ENCODE measurements at places on chromosomes 11 and 22.

- H3K4me3 ChIP-seq: no peak overlapping the region
- H3K36me3 ChIP-seq: no peaks in the 10 kb centered on the region
Observed at GRCh38 chr11:71532036-71532610, 5.1 kb downstream of the KRTAP5-7 start.

DNA sequence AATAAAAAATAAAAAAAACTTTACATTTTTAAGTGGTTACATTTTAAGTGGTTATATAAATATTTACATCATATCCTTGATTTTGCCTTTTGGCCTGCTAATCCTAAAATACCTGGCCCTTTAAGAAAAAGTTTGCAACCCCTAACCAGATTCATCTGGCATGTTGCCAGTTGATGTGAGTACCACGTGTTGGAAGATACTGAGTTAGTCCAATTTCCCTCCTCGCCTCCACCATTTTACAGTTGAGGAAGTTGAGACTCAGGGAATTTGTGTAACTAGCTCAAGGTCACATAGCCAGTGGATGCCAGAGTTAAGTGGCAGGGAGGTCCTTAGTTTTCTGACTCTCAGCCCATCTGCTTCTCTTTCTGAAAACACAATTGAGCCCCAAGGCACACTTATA, 5.1 kb downstream of the ELF5 start:
- H3K4me1 ChIP-seq: no peaks in the 10 kb centered on the region
- no peak overlapping the region for H3K27ac ChIP-seq
- H3K4me3 ChIP-seq: no peak overlapping the region
- no peaks in the 10 kb centered on the region for H3K27me3 ChIP-seq
- no peaks in the 10 kb centered on the region for H3K36me3 ChIP-seq
- DNase-seq: no peak

DNA sequence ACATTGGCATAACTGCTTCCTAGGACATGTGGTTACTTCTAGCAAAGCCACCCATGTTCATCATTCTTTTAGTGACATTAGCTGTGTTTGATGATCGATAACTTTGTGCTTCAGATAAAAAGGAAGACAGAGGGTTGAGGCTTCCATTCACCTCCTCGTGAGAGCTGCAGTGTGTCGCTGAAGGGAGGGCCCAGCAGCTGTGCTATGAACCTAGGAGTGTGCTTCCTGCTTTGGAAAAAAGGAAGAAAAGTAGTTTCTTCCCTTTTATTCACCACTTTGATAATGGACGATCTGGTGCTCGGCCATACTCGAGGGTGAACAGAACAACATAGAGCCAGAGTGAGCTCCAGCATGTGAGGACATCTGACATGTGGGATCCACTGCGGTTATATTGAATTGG, 6.1 kb upstream of the RFPL2 start:
- no peak for DNase-seq
- H3K4me1 ChIP-seq: no peaks in the 10 kb centered on the region
- H3K27me3 ChIP-seq: no peaks in the 10 kb centered on the region
- no peak overlapping the region for H3K27ac ChIP-seq

DNA sequence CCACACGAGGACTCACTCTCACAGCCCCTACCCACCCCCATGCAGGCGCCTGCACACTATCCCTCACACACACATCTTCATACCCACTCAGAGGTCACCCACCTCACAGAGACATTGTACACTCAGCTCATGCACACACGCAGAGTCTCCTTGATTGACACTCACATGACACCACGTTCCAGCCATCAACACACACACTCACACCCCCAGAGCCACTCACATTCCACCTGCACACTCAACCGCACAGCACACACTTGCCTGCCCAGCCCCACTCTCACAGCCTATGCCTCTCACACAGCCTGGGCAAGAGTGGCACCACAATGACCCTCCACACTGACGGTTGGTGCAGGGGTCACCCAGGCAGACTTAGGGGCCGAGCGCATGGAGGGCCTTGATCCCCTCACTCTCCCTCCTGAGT, 2.2 kb downstream of the SPI1 start:
- no peak for DNase-seq
- H3K4me3 ChIP-seq: no peak overlapping the region
- no peaks in the 10 kb centered on the region for H3K36me3 ChIP-seq
- no peak overlapping the region for H3K27ac ChIP-seq
- no peaks in the 10 kb centered on the region for H3K4me1 ChIP-seq
- H3K27me3 ChIP-seq: no peaks in the 10 kb centered on the region

- H3K4me3 ChIP-seq: no peak overlapping the region
- no peak for DNase-seq
- no peaks in the 10 kb centered on the region for H3K36me3 ChIP-seq
- no peaks in the 10 kb centered on the region for H3K27me3 ChIP-seq
- 0 out of 2 replicates have a peak, but pooled peaks cover 5% of the 10 kb centered on the region for H3K4me1 ChIP-seq
Observed at GRCh38 chr11:110763249-110764011, 51.2 kb upstream of the ARHGAP20 start.

DNA sequence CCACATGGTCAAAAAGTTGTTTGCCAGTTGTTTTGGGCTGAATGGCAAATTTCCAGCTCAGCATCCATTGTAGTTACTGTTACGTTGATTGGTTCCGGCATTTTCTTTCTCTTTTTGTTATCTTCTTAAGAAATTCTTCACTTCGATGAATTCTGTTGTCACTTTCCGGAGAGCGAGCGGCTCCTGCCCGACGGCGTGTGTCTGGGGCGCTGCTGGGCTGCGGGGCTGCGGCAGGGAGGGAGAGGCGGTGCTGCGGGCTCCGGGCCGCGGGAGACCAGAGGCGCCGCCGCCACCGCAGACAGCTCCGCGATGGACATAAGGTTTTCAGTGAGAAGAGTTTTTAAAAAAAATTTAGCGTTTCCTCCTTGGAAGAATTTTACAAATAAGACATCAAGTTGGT, 117.4 kb downstream of the RRM1 start:
- H3K27me3 ChIP-seq: no peaks in the 10 kb centered on the region
- peak; percentile 48 for DNase-seq
- no peak overlapping the region for H3K27ac ChIP-seq
- H3K36me3 ChIP-seq: no peaks in the 10 kb centered on the region
- peak overlapping the region; percentile 19 for H3K4me3 ChIP-seq

DNA sequence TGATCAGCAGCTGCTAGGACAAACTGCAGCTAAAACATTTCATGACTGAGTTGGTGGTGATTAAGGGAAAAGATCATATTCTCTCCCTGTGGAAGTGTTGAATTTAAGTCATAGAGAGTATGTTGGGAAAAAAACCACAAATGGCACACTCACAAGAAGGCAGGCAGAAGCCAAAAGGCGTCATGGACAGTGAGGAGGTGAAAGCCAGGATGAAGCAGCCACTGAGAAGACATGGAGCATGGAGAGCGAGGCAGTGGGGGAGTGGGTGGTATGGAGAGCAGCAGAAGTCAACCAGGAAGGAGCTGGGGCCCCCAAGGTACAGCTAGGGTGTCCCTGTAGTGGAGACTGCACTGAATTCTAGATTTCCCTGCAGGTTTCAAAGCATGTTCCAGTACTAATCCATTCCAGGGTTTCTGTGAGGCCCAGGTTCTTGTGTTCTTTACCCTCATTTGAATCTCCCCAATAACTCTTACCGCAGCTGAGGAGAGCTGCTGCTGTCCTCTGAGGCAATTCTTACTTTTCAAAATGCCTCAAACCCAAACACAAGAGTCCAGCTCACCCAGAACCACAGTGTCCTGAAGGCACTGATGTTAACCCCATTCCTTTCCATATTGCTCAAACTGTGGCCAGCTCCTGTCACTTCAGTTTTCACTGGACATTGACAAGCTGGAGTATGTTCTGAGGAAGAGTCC, 191.8 kb upstream of the E2F8 start:
- DNase-seq: no peak
- H3K4me3 ChIP-seq: no peak overlapping the region
- no peak overlapping the region for H3K27ac ChIP-seq
- H3K27me3 ChIP-seq: no peaks in the 10 kb centered on the region
- H3K36me3 ChIP-seq: no peaks in the 10 kb centered on the region

DNA sequence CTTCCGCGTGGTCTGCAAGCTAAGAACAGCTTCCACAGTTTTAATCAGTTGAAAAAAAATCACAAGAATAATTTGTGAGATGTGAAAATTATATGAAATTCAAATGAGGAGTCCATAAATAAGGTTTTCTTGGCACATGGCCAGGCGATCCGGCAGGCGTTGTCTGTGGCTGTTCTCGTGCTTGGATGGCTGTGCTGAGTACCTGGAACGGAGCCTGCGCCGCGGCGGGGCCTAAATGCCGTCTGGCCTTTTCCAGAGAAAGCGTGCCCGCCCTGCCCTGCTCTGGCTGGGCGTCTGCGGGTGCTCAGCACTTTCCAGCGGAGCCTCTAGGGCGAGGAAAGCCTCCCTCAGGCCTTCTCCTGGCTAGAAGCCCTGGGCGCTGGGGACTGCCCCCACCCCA, 41.8 kb downstream of the OSBPL5 start:
- no peak overlapping the region for H3K27ac ChIP-seq
- peaks cover 8% of the 10 kb centered on the region for H3K36me3 ChIP-seq
- H3K4me1 ChIP-seq: no peaks in the 10 kb centered on the region
- H3K27me3 ChIP-seq: no peaks in the 10 kb centered on the region

GRCh38 chr11:43123443-43123842, 188.4 kb upstream of the API5 start:
- no peak overlapping the region for H3K27ac ChIP-seq
- no peak for DNase-seq
- no peaks in the 10 kb centered on the region for H3K27me3 ChIP-seq
- H3K36me3 ChIP-seq: no peaks in the 10 kb centered on the region
- H3K4me1 ChIP-seq: no peaks in the 10 kb centered on the region

DNA sequence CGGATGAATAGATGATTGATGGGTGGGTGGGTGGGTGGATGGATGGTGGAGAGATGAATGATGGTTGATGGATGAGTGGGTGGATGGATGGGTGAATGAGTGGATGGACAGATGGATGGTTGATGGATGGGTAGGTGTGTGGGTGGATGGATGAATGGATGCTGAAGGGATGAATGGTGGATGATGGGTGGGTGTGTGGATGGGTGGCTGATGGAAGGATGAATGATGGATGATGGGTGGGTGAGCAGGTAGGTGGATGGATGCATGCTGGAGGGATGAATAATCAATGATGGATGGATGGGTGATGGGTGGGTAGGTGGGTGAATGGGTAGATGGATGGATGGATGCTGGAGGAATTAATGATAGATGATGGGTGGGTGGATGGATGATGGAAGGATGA, 40.5 kb downstream of the ANO1 start:
- peaks cover 2% of the 10 kb centered on the region for H3K4me1 ChIP-seq
- no peaks in the 10 kb centered on the region for H3K36me3 ChIP-seq
- DNase-seq: no peak
- H3K27ac ChIP-seq: no peak overlapping the region
- H3K4me3 ChIP-seq: no peak overlapping the region
- no peaks in the 10 kb centered on the region for H3K27me3 ChIP-seq

GRCh38 chr11:97502201-97502600, 1112.4 kb downstream of the JRKL start:
- peaks cover 4% of the 10 kb centered on the region for H3K36me3 ChIP-seq
- H3K4me3 ChIP-seq: no peak overlapping the region
- H3K4me1 ChIP-seq: no peaks in the 10 kb centered on the region
- H3K27me3 ChIP-seq: no peaks in the 10 kb centered on the region
- no peak for DNase-seq

- H3K4me3 ChIP-seq: no peak overlapping the region
- no peaks in the 10 kb centered on the region for H3K36me3 ChIP-seq
- no peak for DNase-seq
- no peaks in the 10 kb centered on the region for H3K27me3 ChIP-seq
- H3K27ac ChIP-seq: no peak overlapping the region
Observed at GRCh38 chr11:83042964-83043711, 28.6 kb downstream of the RAB30 start.

GRCh38 chr11:8296038-8296649, 32.5 kb upstream of the LMO1 start:
- no peak for DNase-seq
- H3K27ac ChIP-seq: no peak overlapping the region
- no peak overlapping the region for H3K4me3 ChIP-seq

GRCh38 chr11:115926138-115926537, 421.9 kb upstream of the CADM1 start:
- no peaks in the 10 kb centered on the region for H3K27me3 ChIP-seq
- H3K27ac ChIP-seq: no peak overlapping the region

DNA sequence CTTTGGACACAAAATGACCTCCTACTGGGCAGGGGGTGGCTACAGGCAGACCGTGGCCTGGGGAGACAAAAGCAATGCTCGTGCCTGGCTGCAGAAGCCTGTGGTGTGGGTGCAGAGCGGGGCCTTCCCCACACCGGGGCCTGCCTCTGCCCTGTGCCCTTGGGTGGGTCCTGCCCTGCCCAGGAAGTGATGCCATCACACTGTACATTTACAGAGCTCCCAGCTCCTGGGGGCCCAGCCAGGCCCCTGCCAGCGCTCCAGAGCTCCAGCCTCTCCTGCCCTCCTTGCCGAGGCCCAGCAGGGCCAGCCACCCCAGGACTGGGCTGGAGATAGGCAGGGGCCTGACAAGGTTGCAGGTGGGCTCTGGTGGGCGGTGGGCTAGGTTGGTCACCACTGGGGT, 40.1 kb downstream of the MUC5B start:
- no peak for DNase-seq
- no peaks in the 10 kb centered on the region for H3K27me3 ChIP-seq
- peak overlapping the region; percentile 68 for H3K4me3 ChIP-seq
- peaks cover 11% of the 10 kb centered on the region for H3K36me3 ChIP-seq

DNA sequence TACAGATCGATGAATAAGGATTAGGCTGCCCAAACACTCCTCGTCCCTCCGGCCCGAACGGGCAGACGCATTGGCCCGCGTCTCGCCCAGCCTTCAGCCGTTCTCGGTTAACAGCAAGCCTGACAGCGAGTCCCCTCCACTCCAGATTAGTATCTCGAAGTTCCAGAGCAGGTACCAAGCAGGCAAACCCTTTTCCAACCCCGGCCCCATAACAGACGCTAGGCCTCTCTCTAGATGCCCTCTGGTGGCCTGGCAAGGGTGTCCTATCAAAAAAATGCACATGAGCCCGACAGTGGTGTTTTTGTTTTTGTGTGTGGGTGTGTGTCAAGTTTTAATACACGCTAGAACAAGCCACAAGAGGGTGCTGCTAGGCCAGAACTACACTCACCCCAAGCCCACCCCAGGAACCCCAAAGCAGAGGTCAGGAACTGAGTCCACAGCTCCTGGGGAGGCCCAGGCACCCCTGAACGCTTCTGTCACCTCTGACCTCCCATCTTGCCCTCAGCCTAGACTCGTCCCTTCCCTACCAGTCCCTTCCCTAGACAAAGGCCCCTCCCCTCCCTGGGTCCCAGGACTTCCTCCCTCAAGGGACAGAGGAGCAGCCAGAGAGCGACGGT, 658 bp upstream of the ARFGAP2 start:
- H3K27me3 ChIP-seq: no peaks in the 10 kb centered on the region
- no peak overlapping the region for H3K27ac ChIP-seq
- peaks cover 35% of the 10 kb centered on the region for H3K36me3 ChIP-seq
- peaks cover 5% of the 10 kb centered on the region for H3K4me1 ChIP-seq
- H3K4me3 ChIP-seq: peak overlapping the region; percentile 96

DNA sequence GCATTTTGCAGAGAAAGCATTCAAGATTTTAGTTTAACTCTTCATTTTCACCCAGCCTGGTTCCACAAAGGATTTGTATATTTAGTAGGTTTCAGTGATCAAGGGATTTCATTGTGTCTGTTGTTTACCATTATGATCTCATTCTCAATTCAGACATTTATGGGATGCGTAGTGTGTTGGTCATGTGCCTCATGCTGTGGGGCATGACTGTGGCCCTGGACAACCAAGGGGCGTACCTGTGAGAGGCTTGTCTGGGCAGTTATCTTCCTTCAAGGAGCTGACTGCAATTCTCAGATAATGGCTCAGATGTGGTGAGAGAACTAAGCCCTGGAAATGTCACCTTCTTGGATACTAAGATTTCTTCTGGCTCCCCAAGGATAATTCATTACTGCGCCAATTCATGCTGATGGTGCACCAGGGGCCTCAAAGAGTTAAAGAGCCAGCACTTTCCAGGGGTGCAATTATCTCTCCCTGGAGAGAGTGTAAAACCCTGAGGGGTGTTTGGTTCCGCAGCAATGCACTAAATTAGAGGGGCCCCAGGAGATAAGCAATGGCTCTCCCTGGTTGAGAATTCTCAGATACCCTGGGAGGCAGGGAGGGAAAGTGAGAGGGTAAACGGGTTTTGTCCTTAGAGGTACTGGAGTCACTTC, 32.2 kb downstream of the SLC6A5 start:
- H3K4me1 ChIP-seq: peaks cover 2% of the 10 kb centered on the region
- H3K27ac ChIP-seq: no peak overlapping the region
- no peaks in the 10 kb centered on the region for H3K27me3 ChIP-seq

Data from H9 (cell line).